ENCODE measurements at places on chromosomes 6 and 20.

GRCh38 chr6:731924-732323, 39.0 kb upstream of the EXOC2 start:
- DNase-seq: no peak

DNA sequence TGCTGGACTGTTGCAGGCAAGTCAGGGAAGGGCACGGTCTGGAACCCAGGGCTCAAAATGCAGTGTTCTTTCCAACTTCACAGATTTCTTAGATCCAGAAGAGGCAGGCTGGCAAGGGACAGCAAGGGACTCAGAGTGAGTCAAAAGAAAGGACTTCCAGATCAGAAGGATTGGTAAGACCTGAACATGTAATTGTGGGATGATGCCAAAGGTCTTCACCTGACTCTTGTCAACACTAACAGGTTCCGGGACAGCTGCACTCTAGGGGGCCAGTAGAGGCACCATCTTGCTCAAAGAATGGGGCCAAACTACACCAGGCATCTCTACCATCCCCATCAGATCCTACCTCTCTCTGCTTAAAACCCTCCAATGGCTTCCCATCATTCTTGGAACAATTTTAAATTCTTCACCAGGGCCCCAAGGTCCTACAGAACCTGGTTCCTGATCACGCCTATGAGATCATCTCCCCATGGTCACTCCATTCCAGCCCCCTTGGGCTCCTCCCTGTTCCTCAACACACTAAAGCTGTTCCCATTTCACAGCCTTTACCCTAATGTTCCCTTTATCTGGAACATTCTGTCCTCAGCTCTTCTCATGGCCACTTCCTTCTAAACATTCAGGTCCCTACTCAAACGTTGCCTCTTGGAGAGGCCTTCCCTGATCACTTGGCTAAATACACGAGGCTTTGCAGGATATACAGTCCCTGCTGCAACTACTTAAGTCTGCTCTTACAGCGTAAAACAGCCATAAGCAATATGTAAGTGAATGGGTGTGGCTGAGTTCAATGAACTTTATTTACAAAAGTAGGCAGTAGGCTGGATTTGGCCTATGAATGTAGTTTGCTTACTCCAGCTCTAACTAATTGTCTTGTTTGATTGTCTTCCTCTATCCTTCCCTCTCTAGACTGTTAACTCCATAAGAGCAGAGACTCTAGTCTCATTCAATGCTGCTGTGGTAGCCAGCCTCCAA, 29.6 kb upstream of the TTPAL start:
- DNase-seq: no peak

DNA sequence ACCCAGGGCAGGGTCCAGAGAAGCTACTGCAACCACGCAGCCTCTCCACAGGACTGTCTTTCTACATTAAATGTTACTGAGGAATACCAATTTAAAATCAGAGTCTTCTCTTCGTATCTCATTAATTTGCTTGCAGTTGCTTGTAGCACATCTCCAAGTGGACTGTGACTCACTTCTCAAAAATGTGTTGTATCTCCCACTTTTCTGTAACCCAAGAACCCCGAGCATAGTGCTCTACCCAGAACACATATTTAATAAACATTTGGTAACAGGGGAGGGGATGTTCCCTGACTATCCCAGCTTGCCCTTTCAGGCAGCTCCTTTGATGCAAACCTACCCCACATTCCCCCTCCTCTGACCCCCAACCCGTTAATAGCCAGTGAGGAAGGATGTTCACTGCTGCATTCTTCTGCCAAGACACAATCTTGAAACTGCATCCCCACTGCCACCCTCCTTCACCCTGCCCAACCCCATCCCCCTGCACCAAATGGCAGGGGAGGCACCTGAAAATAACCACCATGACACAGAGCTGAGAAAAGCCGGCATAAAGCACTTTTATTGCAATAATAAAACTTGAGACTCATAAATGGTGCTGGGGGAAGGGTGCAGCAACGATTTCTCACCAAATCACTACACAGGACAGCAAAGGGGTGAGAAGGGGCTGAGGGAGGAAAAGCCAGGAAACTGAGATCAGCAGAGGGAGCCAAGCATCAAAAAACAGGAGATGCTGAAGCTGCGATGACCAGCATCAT, 24.2 kb downstream of the FKBP1A start:
- no peak for DNase-seq

GRCh38 chr6:26401389-26401986, 587 bp upstream of the BTN3A1 start:
- DNase-seq: no peak

GRCh38 chr6:139909992-139910391, 535.5 kb upstream of the CITED2 start:
- no peak for DNase-seq

GRCh38 chr6:14860774-14861173, 385.1 kb upstream of the JARID2 start:
- no peak for DNase-seq

DNA sequence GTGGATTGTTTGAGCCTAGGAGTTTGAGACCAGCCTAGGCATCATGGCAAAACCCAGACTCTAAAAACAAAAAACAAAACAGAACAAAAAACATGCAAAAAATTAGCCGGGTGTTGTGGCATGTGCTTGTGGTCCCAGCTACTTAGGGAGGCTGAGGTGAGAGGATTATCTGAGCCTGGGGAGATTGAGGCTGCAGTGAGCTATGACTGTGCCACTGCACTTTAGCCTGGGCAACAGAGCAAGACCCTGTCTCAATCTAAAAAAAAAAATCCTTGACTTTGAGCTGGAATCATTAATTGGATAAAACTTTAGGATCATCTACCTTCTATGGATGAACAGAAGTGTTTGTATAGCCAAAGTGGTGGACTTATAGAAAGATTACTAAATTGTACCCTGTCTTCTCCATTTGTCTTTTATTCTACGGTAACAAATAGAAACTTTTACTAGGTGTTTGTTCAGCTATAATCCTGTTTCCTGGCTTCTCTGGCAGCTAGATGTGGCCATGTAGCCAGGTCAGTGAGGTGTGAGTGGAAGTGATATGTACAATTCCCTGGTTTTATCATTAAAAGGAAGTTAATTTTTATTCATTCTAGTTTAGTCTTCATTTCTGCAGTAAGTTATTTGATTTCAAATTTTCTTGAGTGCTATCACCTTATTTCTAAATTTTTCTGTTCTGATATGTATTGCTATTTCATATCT, 108.3 kb upstream of the RNF24 start:
- no peak for DNase-seq

GRCh38 chr20:45343532-45344167, 4.6 kb downstream of the SDC4 start:
- DNase-seq: no peak

GRCh38 chr6:117487821-117488220, 5.3 kb downstream of the DCBLD1 start:
- DNase-seq: no peak

GRCh38 chr20:48839154-48839917, 11.5 kb upstream of the PREX1 start:
- DNase-seq: no peak

DNA sequence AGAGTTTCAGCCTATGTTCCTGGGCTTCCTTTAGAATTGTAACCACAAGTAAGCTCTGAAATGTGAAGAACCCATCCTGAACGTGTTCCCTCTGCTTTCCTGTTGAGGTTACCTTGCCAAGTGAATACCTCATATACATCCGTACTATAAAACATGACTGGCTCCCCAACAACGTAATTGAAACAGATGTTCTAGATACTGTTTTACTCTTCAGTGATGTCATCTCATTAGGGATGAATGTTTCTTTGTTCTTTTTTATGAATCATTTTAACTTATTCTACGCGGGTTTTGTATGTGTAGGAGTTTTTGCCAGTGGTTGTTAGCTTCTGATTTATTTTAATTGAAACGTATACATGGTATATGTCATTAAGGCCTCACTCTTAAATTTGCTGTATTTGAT, 166.8 kb downstream of the SAMD5 start:
- no peak for DNase-seq

GRCh38 chr6:95095855-95096254, 481.5 kb upstream of the MANEA start:
- DNase-seq: no peak

GRCh38 chr6:115765966-115766365, 294.7 kb downstream of the FRK start:
- DNase-seq: no peak

GRCh38 chr20:40016890-40017289, 672.1 kb downstream of the MAFB start:
- DNase-seq: no peak

DNA sequence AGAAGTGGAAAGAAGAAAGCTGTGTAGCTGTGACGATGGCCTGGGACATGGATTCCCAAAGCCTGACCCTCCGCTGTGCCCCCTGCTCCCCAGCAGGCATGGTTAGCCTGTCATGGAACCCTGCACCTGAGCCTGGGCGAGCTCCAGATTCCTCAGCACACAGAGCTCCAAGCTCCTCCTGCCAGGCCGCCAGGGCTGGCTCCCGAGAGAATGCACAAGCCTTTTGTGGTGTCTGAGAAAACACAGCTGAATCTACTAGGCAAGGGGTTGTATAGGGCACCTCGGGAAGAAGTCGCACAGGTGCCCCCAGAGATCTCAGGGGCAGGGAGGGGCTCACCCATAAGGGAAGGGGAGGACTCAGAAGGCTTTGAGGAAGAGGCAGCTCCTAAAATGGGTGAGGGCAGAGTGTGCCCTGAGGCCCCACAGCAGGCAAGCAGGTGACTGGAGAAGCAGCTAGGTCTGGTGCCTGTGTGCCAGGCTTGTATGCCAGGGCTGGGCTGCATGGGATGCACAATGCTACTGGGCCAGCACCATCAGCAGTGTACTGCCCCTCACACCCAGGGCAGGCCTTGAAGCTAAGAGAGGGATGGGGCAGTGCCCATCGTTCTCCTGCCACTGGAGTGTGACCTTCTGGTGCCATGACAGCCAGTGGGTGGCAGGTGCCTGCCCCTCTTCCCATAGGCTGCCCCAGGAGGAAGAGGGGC, 64.3 kb upstream of the CD93 start:
- DNase-seq: no peak

- no peak for DNase-seq
Measured at GRCh38 chr20:38658879-38659596, 57.4 kb downstream of the ARHGAP40 start.

GRCh38 chr6:11054722-11055121, 10.6 kb upstream of the ELOVL2 start:
- no peak for DNase-seq

- DNase-seq: no peak
Measured at GRCh38 chr20:46057856-46058598, 29.0 kb downstream of the SLC12A5 start.

DNA sequence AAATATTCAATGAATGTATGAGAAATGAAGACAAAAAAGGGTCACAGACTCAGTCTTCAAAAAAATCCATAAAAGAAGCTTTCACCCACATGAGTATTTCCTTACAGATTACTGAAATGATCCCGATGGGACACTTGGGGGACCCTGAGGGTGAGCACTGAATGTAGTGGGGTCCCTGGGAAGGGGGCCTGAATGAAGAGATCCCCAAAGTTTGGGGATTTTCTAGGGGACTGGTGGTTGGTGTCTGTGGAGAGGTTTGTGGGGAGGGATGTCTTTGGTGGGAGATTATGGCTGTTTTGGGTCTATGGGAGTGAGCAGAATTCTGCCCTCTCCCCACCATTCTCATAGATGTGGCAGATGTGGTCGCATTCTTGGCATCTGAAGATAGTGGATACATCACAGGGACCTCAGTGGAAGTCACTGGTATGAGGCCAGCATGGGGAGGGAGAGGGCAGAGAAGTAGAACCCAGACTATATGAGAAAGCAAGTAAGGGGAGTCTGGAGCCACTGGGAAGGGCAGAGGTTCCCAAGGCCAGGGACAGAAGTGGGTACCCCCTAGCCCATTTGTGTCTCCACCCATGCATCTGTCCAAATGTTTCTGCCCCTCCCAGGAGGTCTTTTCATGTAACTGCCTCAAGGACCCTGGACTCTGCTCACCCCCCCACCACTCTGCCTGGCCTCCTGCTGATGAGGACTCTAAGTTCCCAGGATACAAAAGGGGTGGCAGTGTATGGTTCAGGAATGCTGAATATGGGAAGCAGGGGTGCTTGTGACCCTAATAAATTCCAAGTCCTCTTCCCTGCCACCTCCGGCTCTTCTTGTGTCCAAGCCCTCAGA, 1.8 kb downstream of the HSD17B8 start:
- no peak for DNase-seq

DNA sequence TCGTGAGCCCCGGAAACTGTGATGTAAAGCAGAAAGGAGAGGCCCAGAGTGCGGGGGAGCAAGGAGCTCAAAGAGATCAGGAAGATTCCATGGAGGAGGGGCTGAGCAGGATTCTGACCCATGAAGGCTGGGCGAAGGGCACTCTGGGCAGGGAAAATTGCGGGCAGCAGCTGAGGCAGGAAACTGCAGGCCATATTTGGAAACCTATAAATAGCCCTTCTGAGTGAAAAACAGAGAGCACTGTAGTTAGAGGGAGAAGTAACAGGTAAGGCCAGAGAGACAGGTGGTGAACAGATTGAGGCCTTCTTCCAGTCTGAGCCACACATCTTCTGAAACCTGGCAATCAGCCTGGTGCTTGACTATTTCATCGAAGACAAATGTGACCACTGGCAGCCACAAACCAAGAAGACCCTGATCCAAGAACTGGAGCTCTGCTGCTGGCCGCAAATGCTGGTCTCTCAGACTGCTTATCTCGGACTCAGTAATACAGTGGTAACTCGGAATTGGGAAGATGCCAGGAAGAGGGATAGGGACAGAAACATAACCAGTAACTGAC, 14.1 kb upstream of the BEND3 start:
- DNase-seq: no peak

DNA sequence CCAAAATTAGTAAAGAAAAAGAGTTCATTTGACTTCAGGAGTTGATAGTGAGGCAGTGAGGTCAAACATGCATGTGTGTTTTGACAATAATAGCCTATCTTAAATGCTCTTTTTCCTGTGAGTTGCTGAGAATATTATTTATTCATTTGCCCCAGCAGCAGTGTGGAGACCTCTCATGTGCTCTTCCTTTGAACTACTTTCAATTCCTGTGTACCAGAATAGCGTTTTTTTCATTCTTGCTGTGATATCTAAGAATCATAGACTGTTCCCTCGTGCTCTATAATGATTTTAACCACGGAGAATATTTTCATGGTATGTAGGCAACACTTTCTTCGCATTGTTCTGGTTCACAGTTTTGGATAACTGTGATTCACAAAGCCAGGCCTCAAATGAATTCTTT, 5.2 kb downstream of the CDYL start:
- DNase-seq: no peak

DNA sequence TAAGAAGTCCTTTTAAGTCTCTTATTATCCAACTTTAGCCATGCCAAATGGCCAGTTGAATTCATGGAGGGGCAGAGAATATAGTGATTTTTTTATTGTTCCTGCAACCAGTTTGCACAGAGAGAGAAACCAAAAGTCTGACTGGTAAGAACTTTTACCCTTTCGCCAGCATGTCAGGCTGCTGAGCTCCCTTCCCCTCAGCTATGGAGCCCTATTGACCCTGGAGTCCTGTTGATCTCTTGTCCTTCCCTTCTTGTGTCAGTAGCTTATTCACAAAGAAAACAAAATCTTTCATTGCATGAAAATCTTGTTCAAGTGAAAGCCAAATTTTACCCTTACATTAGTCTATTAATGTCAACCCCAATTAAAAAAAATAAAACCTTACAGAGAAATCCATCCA, 1.5 kb upstream of the SLC22A1 start:
- DNase-seq: no peak
